ENCODE measurements at places on chromosomes 13 and 19.

DNA sequence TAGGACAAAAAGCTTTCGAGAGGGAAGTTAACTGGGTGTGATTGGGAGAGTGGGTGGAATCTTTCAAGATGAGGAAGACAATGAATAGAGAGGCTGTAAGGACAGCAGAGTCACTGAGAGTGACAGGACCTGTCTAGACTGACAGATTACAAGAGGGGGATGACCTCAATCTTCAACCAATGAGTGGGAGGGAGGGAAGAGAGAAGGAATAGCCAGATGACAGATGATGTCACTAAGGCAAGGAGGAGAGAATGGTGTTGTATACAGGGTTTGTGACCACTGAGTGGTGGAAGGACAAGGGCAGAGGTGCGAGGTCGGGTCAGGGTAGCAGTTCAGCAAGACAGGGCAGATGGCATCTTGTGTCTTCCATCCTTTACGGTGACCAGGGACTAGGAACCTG is 5.8 kb upstream of the ILF3 start:
- no peak for DNase-seq

GRCh38 chr13:97574926-97575325 is 141.0 kb downstream of the RAP2A start:
- no peak for DNase-seq

DNA sequence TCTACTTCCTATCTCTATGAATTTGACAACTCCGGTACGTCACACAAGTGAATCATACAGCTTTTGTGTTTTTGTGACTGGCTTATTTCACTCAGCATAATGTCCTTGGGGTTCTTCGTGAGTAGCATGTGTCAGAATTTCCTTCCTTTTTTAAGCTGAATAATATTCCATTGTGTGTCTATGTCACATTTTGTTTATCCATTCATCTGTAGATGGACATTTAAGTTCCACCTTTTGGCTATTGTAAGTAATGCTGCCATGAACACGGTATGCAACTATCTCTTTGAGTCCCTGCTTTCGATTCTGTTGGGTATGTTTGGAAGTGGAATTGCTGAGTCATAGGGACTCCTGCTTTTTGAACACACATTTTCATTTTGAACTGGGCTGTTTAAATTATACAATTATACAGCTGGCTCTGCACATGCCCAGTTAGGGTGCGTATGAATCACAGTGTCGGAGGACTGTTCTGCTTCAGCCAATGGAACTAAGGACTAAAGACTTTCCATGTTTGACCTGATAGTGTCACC is 43.0 kb upstream of the C13orf42 start:
- DNase-seq, result no peak

GRCh38 chr13:95697052-95697680 is 20.2 kb downstream of the DNAJC3 start:
- no peak for DNase-seq
